SJSA1 (cell line): ENCODE measurements at places on chromosomes 3 and 15. TPM values are rescaled to one million over a fixed set of nuclear protein-coding genes. Genes with fewer than 3 reads are reported as not detected.

DNA sequence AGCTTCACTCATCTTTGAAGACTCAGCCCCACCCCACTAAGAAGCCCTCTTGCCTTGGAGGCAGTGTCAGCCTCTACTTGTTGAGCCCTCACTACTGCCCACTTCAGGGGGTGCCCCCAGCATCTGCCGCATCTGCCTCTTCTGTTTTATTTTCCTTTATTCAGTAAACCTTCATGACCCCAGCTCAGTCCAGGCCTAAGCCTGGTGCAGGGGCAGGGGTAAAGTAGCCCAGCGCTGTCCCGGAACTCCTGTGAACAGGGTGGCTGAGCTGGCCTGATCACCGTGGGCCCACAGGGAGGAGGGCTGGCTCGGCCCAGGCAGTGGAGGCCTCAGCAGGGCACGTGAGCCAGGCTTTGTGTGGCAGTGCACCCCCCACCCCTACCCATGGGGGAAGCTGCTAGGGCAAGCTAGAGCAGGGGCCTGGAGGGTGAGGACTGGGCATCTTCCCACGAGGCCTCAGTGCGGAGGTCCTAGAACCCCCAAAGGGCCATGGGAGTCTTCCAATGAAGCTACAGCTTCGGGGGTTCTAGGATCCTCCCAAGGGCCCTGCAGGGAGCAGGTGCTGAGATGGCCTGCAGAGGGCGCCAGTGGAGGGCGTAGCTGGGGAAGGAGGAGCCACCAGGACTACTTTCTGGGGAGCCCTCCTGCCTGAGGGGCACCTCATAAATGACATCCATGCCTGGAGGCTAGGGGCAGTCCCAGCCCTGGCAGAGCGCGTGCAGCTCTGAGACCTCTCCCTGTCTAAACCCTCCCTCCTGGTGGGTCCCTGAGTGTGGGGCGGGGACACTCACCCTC lies 36.0 kb downstream of the TSPAN3 start:
- H3K27me3 ChIP-seq: no peaks in the 10 kb centered on the region
- peaks cover 9% of the 10 kb centered on the region for H3K36me3 ChIP-seq
- no peak overlapping the region for H3K27ac ChIP-seq
- no peak overlapping the region for H3K4me3 ChIP-seq
- DNase-seq: peak; percentile 48
- H3K4me1 ChIP-seq: peaks cover 6% of the 10 kb centered on the region

- no peaks in the 10 kb centered on the region for H3K27me3 ChIP-seq
- no peak for DNase-seq
- no peaks in the 10 kb centered on the region for H3K36me3 ChIP-seq
- H3K4me3 ChIP-seq: no peak overlapping the region
These were observed 186.6 kb downstream of the UBE2E2 start for GRCh38 chr3:23389686-23390085.

- H3K4me1 ChIP-seq: peaks cover 8% of the 10 kb centered on the region
- H3K27me3 ChIP-seq: no peaks in the 10 kb centered on the region
- H3K4me3 ChIP-seq: peak overlapping the region; percentile 57
- no peaks in the 10 kb centered on the region for H3K36me3 ChIP-seq
- H3K27ac ChIP-seq: no peak overlapping the region
- no peak for DNase-seq
These were observed 675 bp downstream of the TSEN2 start for GRCh38 chr3:12484983-12485327.

Gene RTP3
- total RNA-seq: not detected in 2 replicates

- H3K27me3 ChIP-seq: no peaks in the 10 kb centered on the region
- DNase-seq: no peak
- no peak overlapping the region for H3K4me3 ChIP-seq
These were observed 227.2 kb downstream of the XXYLT1 start for GRCh38 chr3:195043607-195044339.

DNA sequence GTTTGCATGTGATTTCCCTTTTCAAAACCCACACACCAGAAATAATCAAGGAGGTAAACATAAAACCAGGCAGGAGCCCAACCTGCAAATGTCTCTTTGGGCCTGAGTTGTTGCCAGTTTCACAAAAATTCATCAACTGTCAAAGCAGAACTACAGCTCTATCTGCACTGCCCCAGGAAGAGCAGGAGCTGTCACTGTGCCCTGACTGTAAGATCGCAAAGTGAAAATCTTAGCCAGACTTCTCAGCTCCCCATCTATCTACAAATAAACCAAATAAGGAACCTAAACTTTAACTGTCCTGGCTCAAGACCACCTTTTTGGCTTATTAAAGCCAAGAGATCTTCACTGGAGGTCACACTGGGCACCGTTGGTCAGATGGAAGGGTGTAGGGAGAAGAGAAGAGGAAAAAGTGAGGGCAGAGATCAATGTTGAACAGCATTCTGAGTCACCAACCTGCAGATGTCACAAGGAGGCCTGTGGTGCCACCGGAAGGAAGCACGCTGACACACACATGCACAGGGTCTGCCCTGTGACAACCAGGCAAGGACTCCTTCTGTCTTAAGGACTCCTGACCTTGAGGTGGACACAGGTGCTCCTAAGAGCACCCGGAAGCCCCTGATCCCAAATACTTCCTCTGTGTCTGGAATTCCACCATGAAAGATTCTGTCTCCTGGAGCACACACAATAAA lies 58.7 kb downstream of the RPN1 start:
- H3K4me1 ChIP-seq: no peaks in the 10 kb centered on the region
- no peaks in the 10 kb centered on the region for H3K27me3 ChIP-seq
- H3K27ac ChIP-seq: no peak overlapping the region

Gene CNTN3
- not detected in 2 replicates for total RNA-seq

GRCh38 chr15:60044636-60045270 lies 40.6 kb downstream of the FOXB1 start:
- H3K4me3 ChIP-seq: no peak overlapping the region
- H3K4me1 ChIP-seq: no peaks in the 10 kb centered on the region
- DNase-seq: no peak
- peaks cover 9% of the 10 kb centered on the region; the same call in 1 of the 2 replicates for H3K27me3 ChIP-seq
- no peaks in the 10 kb centered on the region for H3K36me3 ChIP-seq
- no peak overlapping the region for H3K27ac ChIP-seq

- H3K27me3 ChIP-seq: no peaks in the 10 kb centered on the region
- no peak overlapping the region for H3K27ac ChIP-seq
- H3K4me1 ChIP-seq: no peaks in the 10 kb centered on the region
- H3K4me3 ChIP-seq: no peak overlapping the region
- no peak for DNase-seq
- no peaks in the 10 kb centered on the region for H3K36me3 ChIP-seq
These were observed 96.4 kb downstream of the CTNNB1 start for GRCh38 chr3:41295740-41296139.

DNA sequence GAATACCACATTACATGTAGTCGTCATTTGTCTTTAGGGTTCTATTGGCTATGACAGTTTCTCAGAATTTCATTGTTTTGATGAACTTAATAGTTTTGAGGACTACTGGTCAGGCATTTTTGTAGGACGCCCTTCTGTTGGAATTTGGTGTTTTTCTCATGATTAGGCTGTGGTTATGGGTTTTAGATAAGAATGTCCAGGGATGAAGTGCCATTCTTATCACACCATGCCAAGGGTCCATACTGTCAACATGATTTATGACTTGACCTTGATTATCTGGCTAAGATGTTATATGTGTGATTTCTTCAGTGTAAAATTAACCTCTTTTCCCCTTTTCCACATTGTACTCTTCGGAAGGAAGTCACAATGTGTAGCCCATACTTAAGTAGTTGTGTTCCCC lies 135.3 kb downstream of the DIPK2A start:
- DNase-seq: no peak
- no peaks in the 10 kb centered on the region for H3K36me3 ChIP-seq
- H3K27me3 ChIP-seq: no peaks in the 10 kb centered on the region
- no peaks in the 10 kb centered on the region for H3K4me1 ChIP-seq
- no peak overlapping the region for H3K27ac ChIP-seq

Gene ECE2
- not detected in 2 replicates for total RNA-seq

- no peak for DNase-seq
- H3K27ac ChIP-seq: peak overlapping the region; percentile 80
- no peak overlapping the region for H3K4me3 ChIP-seq
- H3K27me3 ChIP-seq: no peaks in the 10 kb centered on the region
These were observed 34.4 kb downstream of the ZNF106 start for GRCh38 chr15:42456531-42456930.

DNA sequence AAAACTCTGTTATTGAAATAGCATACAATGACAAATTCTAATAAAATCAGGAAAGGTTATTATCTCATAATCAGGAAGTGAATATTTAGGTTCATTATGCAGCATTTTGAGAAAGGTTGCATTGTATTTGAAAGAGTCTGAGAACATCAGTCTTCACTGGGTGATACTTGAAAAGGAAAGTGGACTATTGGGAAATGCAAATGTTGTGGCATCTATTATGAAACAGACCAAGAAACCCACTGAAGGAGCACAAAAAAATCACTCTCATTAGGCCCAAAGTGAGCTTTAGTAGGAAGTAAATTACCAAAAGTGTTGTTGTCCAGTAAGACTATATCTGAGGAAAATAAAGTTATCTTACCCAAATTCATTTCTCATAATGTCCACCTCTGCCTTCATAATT lies 90.8 kb downstream of the ZPLD1 start:
- no peak overlapping the region for H3K27ac ChIP-seq
- H3K4me1 ChIP-seq: no peaks in the 10 kb centered on the region
- H3K27me3 ChIP-seq: no peaks in the 10 kb centered on the region
- DNase-seq: no peak
- no peaks in the 10 kb centered on the region for H3K36me3 ChIP-seq
- no peak overlapping the region for H3K4me3 ChIP-seq

DNA sequence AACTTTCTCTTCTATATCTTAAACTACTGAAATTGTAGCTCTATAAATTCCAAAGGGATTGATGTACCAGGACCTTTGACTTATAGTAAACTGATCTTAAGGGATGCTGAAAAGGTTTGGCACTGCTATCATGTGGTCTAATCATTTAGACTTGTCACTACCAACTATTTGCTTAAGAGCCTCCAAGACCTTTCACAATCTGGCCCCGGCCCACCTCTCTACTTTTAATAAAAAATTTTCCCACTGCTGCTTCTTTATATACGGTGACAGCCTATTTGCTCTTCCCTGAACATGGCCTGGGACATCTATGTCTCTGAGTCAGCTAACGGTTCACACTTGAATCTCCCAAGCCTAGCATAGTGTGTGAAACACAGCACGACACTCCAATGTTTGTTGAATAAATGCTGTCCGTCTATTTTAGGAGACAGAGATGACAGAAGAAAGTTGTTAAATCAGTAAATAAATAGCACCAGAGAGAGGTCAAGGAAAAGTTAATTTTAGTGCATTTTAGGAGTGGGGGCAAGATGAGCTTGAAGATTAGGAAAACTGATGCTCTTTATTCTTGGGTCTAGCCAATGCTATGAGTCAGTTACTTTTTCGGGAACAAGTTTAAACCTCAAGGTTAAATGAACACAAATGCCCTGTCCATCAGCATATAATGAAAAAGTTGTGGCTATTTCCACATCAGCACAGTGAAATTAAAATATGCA lies 212.9 kb downstream of the TIGIT start:
- peak; percentile 69 for DNase-seq
- peaks cover 9% of the 10 kb centered on the region; the same call in 1 of the 2 replicates for H3K36me3 ChIP-seq
- H3K27me3 ChIP-seq: no peaks in the 10 kb centered on the region
- peak overlapping the region; percentile 59 for H3K27ac ChIP-seq

DNA sequence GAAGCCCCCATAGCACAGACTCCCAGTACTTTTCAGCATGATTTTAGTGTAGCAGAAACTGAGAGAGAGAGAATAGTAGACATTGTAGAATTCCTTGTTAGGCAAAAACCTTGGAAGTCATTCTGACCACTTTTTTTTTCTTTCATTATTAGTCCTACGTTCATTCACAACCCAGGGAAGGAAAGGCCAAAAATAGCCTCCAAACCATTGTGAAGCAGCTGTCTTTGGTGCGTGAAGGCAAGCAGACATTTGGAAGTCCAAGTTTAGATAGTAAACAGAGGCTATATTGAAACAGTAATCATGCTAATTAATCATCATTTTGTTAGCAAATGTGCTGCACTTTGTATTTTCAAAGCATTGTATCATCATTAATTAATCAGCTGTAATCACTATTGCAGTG lies 34.5 kb downstream of the CCDC54 start:
- H3K27me3 ChIP-seq: no peaks in the 10 kb centered on the region
- peaks cover 13% of the 10 kb centered on the region for H3K4me1 ChIP-seq
- no peak overlapping the region for H3K27ac ChIP-seq
- H3K36me3 ChIP-seq: no peaks in the 10 kb centered on the region
- no peak overlapping the region for H3K4me3 ChIP-seq

Gene MRAS
- total RNA-seq: 75.6 and 155 TPM in 2 replicates

- no peak for DNase-seq
- no peaks in the 10 kb centered on the region for H3K36me3 ChIP-seq
- H3K27ac ChIP-seq: no peak overlapping the region
- H3K4me1 ChIP-seq: peaks cover 6% of the 10 kb centered on the region
- H3K4me3 ChIP-seq: no peak overlapping the region
These were observed 66.0 kb upstream of the SLC2A2 start for GRCh38 chr3:171092467-171092911.

Gene NUP210
- total RNA-seq: 0.05 TPM in 1 of 2 replicates, not detected in the other

DNA sequence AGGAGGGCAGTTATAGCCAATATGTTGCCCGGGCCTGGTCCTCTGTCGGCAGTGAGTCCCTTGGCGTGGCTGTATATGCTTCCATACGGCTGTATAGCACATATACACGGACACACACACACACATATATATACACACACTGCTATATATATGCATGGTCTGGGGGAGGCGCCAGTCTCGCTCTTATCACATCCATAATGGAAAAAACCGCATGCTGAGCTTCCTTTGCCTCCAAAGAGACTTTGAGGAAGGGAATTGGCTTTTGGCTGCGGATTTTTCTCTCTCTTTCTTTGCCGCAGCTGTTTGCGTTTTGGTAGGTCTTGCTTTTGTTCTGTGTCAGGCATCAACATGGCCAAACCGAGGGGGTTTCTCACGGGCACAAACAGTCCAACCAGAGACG lies 11.3 kb upstream of the TMEM115 start:
- peaks cover 15% of the 10 kb centered on the region for H3K27me3 ChIP-seq
- no peaks in the 10 kb centered on the region for H3K4me1 ChIP-seq
- DNase-seq: no peak
- H3K4me3 ChIP-seq: no peak overlapping the region
- H3K27ac ChIP-seq: no peak overlapping the region

- H3K4me1 ChIP-seq: no peaks in the 10 kb centered on the region
- H3K27ac ChIP-seq: no peak overlapping the region
- H3K4me3 ChIP-seq: no peak overlapping the region
These were observed 51.5 kb downstream of the TIMP4 start for GRCh38 chr3:12107071-12107713.

DNA sequence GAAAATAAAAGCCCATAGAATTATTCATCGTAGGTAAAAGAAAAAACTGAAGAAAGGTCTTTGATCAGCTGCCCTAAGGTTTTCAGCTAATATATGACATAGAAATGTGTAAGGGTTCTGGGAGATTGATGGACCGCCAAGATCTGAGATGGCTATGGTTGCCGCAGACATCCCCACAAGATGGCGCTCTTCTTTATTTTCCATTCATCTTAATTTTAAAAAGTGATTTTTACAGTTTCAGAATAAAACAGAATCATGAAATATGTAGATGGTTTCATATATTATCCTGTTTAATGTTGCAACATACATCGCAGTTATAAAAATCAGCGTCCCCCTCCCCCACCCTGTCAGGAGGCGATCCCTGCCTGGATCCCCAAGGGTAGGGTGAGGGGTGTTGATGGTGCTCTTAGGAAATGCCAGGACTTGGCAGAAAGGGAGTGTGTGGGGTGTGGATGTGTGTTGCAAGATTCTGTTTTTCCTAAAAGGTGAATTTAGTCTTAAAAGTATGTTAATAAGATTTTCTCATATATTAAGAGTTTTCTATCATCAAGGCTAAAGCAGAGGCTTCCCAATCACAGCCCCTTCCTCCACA lies 68.8 kb downstream of the ANXA2 start:
- H3K27me3 ChIP-seq: peaks cover 20% of the 10 kb centered on the region; the same call in 1 of the 2 replicates
- peak; percentile 37 for DNase-seq
- H3K27ac ChIP-seq: no peak overlapping the region
- H3K36me3 ChIP-seq: no peaks in the 10 kb centered on the region
- no peak overlapping the region for H3K4me3 ChIP-seq

GRCh38 chr3:23406601-23407000 lies 203.5 kb downstream of the UBE2E2 start:
- H3K27me3 ChIP-seq: no peaks in the 10 kb centered on the region
- H3K4me3 ChIP-seq: no peak overlapping the region
- H3K4me1 ChIP-seq: no peaks in the 10 kb centered on the region
- no peak for DNase-seq
